ENCODE measurements at places on chromosomes 13 and 19.

DNA sequence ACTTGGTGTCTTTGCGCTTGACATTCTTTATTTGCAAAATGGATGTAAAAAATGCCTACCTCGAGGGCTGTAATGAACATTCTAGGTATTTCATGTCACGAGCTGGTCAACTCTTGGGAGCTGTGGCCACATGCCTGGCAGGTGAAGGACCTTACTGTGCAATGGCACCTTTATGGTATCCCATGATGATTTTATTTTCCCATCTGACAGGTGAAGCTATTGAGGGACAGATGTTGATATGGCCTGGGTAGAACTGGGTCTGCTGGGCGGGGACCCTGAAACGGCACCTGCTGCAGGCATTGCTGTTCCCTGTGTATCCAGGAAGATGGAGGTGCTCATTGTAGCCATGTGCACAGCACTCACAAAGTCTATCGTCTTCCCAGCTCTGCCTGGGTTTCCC is 332.2 kb downstream of the TEX29 start:
- no peak for DNase-seq
- no peak overlapping the region for H3K27ac ChIP-seq
- peaks cover 12% of the 10 kb centered on the region for H3K27me3 ChIP-seq
- no peaks in the 10 kb centered on the region for H3K4me1 ChIP-seq
- no peak overlapping the region for H3K4me3 ChIP-seq

DNA sequence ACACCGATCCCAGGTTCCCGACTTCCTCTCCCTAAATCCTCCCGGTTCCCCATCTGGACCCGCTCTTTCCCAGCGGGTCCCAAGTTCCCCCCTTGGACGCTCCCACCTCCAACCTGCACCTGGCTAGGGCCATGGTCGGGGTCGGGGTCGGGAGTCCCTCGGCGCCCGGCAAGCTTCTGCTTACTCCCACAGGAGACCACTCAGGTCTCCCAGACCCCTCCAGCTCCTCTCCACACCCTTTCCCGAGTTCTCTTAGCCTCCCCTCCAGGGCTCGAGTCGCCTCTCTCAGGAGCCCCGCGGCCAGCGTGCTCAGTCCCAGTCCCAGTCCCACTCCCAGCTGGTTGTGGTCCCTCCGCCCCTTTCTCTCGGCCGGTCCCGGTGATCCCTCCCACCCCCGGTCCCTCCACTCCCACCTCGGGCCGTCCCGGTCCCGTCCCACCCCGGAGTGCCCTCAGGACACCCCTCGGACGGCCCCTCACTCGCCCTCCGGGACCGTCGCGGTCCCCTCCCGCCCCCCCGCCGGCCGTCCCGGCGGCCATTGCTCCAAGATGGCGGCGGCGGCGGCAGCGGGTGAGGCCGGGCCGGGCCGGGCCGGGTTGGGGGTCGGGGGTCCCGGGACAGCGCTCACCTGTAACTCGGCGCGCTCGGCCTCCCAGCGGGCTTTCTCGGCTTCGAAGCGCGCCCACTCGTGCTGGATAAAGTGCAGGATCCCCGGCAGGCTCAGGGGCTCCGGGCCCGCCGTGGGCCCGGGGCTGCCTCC is at the start of gene FKRP:
TSS of gene FKRP (plus strand) at position 537 of the 760 bp plus-strand sequence. CDS start 9,394 bp downstream, outside the sequence.
- DNase-seq, result peak; percentile 37
- H3K4me1 ChIP-seq, result peaks cover 48% of the 10 kb centered on the region
- no peaks in the 10 kb centered on the region for H3K27me3 ChIP-seq
- peak within 1 kb of the TSS; percentile 98 for H3K4me3 ChIP-seq
- H3K36me3 ChIP-seq, result no peaks in the 10 kb centered on the region
- peak within 1 kb of the TSS; percentile 92 for H3K27ac ChIP-seq

- no peaks in the 10 kb centered on the region for H3K4me1 ChIP-seq
- no peaks in the 10 kb centered on the region for H3K36me3 ChIP-seq
- no peak for DNase-seq
- peaks cover 17% of the 10 kb centered on the region for H3K27me3 ChIP-seq
- H3K4me3 ChIP-seq, result no peak overlapping the region
These were observed 22.3 kb upstream of the CEBPA start for GRCh38 chr19:33324628-33325027.

DNA sequence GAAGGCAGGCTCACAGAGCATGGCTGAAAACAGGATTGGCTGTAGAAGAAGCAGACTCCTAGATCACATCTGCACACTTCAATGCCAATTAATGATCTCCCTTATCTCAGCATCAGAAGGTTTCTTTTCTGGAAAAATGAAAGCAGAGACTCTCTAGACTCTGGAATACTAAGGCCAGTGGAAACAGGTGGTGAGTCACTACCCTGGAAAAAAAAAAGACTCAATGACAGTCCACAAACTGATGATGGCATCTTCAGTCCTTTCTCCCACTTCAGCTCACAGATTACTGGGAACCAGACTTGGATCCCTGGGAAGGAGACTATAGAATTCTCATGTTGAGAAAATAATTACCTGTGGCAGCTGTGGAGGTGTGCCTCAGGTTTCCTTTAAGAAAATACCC is 47.5 kb upstream of the MBNL2 start:
- DNase-seq, result no peak
- H3K4me1 ChIP-seq, result no peaks in the 10 kb centered on the region
- H3K36me3 ChIP-seq, result peaks cover 2% of the 10 kb centered on the region
- no peak overlapping the region for H3K27ac ChIP-seq

DNA sequence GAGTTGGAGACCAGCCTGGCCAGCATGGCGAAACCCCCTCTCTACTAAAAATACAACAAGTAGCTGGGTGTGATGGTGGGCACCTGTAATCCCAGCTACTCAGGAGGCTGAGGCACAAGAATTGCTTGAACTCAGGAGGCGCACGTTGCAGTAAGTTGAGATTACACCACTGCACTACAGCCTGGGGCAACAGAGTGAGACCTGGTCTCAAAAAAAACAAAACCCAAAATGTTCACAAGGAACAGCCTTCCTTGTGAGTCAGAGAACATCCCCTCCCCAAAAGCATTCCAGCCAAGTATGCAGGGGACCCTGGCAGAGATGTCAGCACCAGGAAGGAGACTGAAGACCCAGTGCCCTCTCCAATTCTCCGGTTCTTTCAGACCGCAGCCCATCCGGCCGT is 314.9 kb upstream of the TSHZ3 start:
- no peak for DNase-seq
- H3K27ac ChIP-seq, result no peak overlapping the region
- no peak overlapping the region for H3K4me3 ChIP-seq
- no peaks in the 10 kb centered on the region for H3K36me3 ChIP-seq

DNA sequence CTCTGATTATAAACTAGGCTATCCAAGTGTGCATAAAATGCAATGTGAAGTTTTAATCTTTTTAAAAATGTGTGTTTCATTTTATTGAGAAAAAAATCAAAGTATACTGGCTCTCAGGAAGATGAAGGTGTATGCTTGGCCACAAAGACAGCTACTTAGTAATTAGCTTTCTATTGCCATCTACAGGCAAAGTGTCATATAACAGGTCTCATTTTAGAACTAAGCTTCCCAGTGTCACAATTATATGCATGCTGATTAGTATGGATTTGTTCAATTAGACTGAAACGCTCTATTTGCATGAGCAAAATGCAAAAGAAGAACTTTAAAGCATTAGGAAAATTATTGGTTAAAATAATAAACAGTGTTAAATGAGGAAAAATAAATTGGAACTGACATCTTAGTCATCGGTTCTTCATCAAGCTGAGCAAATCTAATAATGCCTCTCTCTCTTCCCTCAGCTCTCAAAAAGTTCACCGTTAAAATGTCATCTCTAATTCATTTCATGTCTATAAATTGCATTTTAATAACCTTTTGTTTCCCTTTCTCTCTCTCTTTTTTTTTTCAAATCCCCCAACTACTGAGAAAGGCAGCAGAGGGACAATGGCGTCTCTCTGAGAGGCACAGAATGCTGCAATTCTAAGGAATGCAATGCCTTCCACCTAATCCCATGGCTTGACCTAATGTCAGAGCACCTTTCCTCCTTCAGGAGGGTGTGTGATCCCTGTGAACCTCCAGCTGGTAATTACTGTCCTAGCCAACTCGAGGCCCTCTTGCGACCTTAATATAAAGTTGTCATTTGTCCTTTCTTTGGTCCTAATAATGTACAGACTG is 313.1 kb upstream of the MAB21L1 start:
- H3K27me3 ChIP-seq, result peaks cover 5% of the 10 kb centered on the region
- H3K36me3 ChIP-seq, result no peaks in the 10 kb centered on the region
- DNase-seq, result no peak
- H3K4me3 ChIP-seq, result no peak overlapping the region

GRCh38 chr13:25286308-25286968 is 850 bp downstream of the MTMR6 start:
- peaks cover 19% of the 10 kb centered on the region for H3K27me3 ChIP-seq
- H3K4me1 ChIP-seq, result peaks cover 45% of the 10 kb centered on the region
- peak overlapping the region; percentile 98 for H3K27ac ChIP-seq
- H3K4me3 ChIP-seq, result peak overlapping the region; percentile 99
- DNase-seq, result peak; percentile 34
- peaks cover 3% of the 10 kb centered on the region for H3K36me3 ChIP-seq

- H3K4me3 ChIP-seq, result no peak overlapping the region
- no peaks in the 10 kb centered on the region for H3K36me3 ChIP-seq
- no peak overlapping the region for H3K27ac ChIP-seq
- DNase-seq, result no peak
These were observed 466.0 kb downstream of the FGF14 start for GRCh38 chr13:101935828-101936227.

GRCh38 chr13:102774214-102774568 is 605 bp upstream of the TEX30 start:
- peak overlapping the region; percentile 26 for H3K27ac ChIP-seq
- peak; percentile 4 for DNase-seq

DNA sequence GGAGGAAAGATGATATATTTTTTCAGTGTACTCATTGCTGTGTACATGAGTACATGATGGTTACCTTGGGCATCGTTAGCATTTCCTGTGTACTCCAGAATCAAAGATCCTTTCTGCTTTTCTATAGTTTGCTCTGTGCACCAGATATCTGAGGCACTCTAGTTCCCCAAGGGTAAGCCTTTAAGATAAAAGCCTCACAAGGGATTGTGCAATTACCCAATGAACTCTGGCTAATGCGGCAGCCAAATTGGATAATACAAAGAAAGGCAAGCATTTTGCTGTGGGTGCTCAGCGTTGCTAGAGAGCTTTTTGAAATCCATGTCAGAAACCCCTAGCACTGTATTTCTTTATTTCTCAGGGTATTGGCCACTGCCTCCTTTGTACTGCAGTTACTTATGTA is 2.9 kb downstream of the CYSLTR2 start:
- no peaks in the 10 kb centered on the region for H3K36me3 ChIP-seq
- DNase-seq, result no peak
- no peak overlapping the region for H3K27ac ChIP-seq
- no peaks in the 10 kb centered on the region for H3K27me3 ChIP-seq
- peaks cover 49% of the 10 kb centered on the region for H3K4me1 ChIP-seq

GRCh38 chr19:54670576-54671357 is 8.0 kb downstream of the LILRB4 start:
- DNase-seq, result no peak
- no peaks in the 10 kb centered on the region for H3K36me3 ChIP-seq
- H3K4me3 ChIP-seq, result no peak overlapping the region
- H3K27ac ChIP-seq, result no peak overlapping the region
- no peaks in the 10 kb centered on the region for H3K4me1 ChIP-seq

GRCh38 chr13:37884674-37885073 is 15.1 kb upstream of the TRPC4 start:
- H3K4me3 ChIP-seq, result no peak overlapping the region
- no peak for DNase-seq
- H3K36me3 ChIP-seq, result no peaks in the 10 kb centered on the region
- H3K4me1 ChIP-seq, result no peaks in the 10 kb centered on the region
- no peaks in the 10 kb centered on the region for H3K27me3 ChIP-seq

- no peak for DNase-seq
- H3K27ac ChIP-seq, result peak overlapping the region; percentile 91
- peak overlapping the region; percentile 87 for H3K4me3 ChIP-seq
- H3K27me3 ChIP-seq, result no peaks in the 10 kb centered on the region
- peaks cover 55% of the 10 kb centered on the region for H3K4me1 ChIP-seq
- H3K36me3 ChIP-seq, result no peaks in the 10 kb centered on the region
These were observed 1.4 kb upstream of the BST2 start for GRCh38 chr19:17406887-17407196.

DNA sequence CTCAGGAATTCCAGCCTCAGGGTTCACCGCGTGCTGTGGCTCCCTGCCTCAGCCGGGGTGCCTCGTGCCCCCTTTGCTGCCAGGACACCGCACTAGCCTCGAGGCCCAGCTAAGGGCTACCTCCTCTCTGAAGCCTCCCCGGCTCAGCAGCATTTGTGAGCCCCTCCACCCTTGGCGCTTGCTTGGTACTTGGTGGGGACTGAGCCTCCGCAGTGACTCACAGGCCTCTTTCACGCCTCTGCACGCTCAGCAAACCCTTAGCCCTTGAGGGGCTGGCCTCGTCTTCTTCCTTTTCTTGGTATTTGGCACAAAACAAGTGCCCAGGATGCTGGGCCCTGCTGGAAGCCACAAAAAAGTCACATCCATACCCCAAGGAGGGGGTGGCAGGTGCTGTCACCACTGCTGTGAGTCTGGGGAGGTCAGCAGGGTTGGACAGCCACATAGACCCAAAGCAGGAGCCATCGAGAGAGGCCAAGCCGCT is 85.4 kb upstream of the TM9SF2 start:
- DNase-seq, result peak; percentile 83
- peaks cover 50% of the 10 kb centered on the region for H3K4me1 ChIP-seq
- H3K27me3 ChIP-seq, result no peaks in the 10 kb centered on the region

- H3K27me3 ChIP-seq, result no peaks in the 10 kb centered on the region
- H3K27ac ChIP-seq, result no peak overlapping the region
- DNase-seq, result no peak
- peaks cover 31% of the 10 kb centered on the region for H3K36me3 ChIP-seq
- no peak overlapping the region for H3K4me3 ChIP-seq
These were observed 45.3 kb downstream of the FNDC3A start for GRCh38 chr13:49020940-49021553.

- no peak overlapping the region for H3K4me3 ChIP-seq
These were observed 47.7 kb upstream of the ZNF83 start for GRCh38 chr19:52685811-52686210.

GRCh38 chr19:7434391-7434790 is 54.4 kb downstream of the PEX11G start:
- H3K27ac ChIP-seq, result peak overlapping the region; percentile 79
- no peaks in the 10 kb centered on the region for H3K27me3 ChIP-seq
- no peak overlapping the region for H3K4me3 ChIP-seq
- H3K36me3 ChIP-seq, result peaks cover 2% of the 10 kb centered on the region
- peaks cover 4% of the 10 kb centered on the region for H3K4me1 ChIP-seq

DNA sequence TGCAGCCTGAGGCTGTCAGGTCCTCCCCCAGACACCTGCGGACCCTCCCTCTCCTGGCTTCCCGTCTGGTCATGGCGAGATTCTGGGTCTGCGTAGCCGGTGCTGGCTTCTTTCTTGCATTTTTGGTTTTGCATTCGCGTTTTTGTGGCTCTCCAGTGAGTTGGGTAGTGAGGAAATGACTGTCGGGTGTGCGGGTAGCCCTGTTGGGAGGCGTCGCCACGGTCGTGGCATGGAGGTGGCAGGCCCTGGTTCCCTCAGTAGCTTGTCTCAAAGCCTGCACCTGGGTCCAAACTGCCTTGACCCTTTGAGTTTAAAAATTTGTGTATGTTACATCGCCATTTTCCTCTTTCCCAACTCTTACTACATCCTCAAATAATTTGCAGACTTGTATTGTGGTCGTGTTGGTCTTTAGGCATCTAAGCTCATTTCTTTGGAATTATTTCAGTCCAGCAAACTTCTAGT is 344 bp downstream of the NHLRC3 start:
- H3K27ac ChIP-seq, result peak overlapping the region; percentile 93
- peak; percentile 84 for DNase-seq
- H3K27me3 ChIP-seq, result no peaks in the 10 kb centered on the region
- peaks cover 24% of the 10 kb centered on the region for H3K36me3 ChIP-seq
- H3K4me1 ChIP-seq, result peaks cover 53% of the 10 kb centered on the region
- peak overlapping the region; percentile 95 for H3K4me3 ChIP-seq

- DNase-seq, result no peak
- H3K27me3 ChIP-seq, result no peaks in the 10 kb centered on the region
- peaks cover 11% of the 10 kb centered on the region for H3K36me3 ChIP-seq
- H3K27ac ChIP-seq, result no peak overlapping the region
- no peak overlapping the region for H3K4me3 ChIP-seq
- H3K4me1 ChIP-seq, result peaks cover 13% of the 10 kb centered on the region
These were observed 29.1 kb downstream of the CERS4 start for GRCh38 chr19:8238251-8238650.

Measured in activated T-cell treated with anti-CD3 and anti-CD28 coated beads, Interleukin-2, amount 50 U/mL, for 72 hours (primary cell).